ENCODE measurements at places on chromosomes 3 and 15.

DNA sequence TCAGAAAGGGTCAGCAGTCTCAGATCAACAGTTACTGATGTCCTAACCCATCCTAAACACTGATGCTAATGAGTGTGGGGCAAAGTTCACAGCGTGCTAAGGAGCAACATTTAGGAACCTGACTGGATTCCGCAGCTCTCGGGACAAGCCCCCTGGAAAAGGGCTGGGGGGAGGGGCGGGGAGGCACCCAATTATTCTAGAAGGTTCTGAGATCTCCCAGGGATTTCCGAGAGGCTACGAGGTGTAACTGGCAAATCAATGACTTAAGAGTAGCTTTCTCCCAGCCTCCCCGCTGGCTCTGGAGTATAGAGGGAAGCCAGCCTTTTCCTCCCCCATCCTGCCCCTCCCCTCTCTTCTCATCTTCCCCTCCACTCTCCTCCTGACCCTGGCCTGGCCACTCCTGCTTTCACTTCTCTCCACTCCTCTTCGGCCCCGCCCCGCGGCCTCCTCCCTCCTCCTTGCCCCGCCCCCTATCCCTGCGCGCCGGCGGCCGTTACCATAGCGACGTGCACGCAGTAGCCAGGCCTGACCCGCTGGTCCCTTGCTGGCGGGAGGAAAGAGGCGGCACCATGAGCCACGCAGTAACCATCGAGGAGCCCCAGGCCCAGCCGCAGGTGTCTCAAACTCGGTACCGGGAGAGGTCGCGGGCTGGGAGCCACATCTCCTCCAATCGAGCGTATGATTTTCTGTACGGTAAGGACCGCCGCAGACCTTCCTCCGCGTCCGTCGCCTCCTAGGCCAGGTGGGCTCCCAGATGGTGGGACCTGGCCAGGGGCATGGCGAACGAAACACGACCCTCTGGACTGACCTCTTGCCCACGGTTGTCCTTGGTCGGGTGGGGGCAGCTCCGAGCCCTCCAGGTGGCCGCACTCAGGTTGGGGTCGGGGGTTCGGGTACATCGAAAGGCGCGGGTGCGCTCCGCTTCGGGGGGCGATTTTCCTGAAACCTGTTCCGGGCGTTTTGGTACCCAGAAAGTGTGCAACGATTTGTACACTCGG is at the start of gene CFAP91:
TSS of gene CFAP91 (plus strand) at position 493 of the 998 bp plus-strand sequence. CDS start at position 570, 77 bp downstream.
- no peak for DNase-seq

DNA sequence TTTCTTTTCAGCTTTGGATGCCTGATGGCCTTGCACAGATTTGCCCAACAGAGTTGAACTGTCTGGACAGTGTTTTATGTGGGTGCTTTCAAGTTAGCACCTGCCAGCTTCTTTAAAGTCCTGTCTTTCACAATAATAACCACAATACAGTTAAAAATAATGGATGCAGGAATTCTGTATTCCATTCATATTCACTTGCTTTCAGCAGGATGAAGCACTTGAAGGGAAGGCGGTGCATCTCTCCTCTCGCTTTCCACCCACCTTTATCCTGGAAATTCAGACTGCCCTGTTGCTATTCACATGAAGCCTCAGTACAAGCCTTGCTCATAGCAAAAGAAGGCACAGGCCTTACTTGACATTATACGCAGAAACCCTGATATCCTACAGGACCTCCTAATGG is 26.5 kb upstream of the GYG1 start:
- DNase-seq = no peak

DNA sequence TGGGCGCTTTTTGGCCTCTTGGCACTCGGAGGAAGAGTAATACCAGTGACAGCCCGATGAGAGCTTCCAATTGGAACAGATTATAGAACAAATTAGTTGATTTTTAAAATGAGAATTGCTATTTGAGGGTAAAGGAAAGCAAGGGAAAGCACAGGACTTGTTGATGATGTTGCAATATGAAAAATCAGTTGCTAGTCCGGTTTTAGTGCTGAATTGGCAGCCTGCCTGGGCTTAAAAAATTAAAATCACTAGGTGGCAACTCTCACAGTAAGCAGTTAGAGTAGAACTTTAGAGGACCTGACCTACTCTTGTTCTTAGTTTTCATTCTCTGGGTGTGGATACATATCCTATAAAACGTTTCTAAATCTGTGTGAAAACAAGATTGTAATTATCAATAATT is 2.1 kb upstream of the SCAANT1 start:
- DNase-seq = no peak

DNA sequence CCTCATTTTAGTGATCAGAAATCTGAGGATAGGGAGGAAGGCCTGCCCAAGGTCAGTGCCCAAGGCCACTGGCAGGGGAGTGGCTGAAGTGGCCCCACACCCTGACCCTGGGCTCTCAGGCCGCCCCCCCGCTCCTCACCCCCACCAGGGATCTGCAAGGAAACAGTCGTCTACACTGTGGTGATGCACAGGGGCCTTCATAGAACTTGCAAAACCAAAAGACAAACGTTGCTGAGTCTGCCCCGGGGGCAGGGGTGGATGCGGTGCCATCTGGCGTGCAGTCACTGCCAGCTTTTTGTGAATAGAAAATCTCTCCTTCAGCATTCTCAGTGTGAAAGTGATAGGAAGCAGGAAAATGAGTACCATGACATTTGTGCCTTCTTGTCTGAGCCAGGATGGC is 41.3 kb downstream of the WHAMM start:
- DNase-seq = no peak

DNA sequence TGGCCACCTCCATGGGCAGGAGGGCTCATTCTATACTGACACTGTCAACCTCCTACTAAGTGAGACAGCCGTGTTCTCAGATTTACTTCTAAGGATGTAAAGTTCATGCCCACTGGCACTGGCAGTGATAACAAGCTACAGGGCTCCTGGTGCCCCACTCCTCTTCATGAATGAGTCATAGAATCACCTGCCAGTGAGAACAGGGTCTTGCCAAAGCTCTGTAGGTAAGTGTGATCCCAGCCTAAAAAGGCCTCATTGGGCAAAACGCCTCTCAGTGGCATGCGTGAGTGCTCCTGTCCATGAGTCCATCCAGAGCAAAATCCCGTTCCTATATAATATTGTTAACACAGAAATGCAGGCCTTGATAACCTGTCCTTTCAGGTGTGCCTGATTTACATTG is 17.4 kb downstream of the PXYLP1 start:
- no peak for DNase-seq

DNA sequence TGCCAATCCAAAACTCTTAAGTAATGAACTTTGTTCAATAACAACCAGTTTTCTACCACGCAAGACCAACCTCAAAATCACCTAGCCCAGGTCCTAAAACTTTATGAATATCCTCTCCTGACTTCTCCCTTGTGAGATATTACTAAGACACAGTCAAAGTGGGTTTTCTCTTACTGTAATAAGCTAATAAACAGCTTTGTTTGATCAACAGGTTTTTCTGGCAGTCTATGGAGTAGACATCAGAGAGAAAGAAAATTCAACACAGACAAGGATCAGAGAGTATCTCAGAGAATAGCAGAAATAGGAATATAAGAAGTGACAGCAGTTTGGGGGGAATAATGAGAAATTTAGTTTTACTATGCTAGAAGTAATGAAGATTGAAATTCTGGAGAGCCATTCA is 79.6 kb downstream of the NR2E3 start:
- no peak for DNase-seq

- DNase-seq = no peak
Measured at GRCh38 chr3:20760981-20761380, 575.0 kb upstream of the SGO1 start.

DNA sequence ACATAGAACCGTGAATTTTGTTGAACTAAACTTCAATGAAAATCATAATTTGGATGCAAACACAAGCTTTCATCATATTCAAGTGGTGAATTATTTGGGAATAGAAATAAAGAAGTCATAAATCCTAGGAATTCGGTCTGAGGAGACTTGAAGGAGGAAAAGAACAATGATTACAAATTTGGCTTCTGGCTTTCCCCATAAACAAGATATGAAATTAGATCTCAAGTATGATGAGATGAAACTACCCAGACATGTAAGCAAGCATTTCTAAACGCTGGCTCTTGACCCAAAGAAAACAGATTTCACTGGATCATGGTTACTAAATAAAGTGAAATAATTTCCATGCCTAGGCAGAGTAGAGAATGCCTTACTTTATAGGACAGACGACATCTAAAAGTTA is 146.9 kb upstream of the LRTM1 start:
- DNase-seq = no peak

DNA sequence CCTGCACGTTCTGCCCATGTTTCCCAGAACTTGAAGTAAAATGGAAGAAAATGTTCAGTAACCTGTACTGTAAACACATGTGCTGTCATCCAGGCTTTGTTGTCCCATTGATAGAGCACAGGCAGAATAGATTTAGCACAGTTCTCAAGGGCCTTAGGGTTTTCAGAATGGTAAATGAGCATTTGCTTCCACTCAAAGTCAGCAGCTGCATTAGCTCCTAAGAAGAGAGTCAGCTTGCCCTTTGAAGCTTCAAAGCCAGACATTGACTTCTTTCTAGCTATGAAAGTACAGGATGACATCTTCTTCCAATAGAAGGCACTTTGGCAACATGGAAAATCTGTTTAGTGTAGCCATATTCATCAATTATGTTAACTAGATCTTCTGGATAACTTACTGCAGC is 76.2 kb upstream of the TMEM108 start:
- no peak for DNase-seq

- DNase-seq = no peak
Measured at GRCh38 chr3:190024912-190025311, 95.8 kb downstream of the P3H2 start.

GRCh38 chr15:62847900-62848489 is 194.6 kb upstream of the TPM1 start:
- no peak for DNase-seq

DNA sequence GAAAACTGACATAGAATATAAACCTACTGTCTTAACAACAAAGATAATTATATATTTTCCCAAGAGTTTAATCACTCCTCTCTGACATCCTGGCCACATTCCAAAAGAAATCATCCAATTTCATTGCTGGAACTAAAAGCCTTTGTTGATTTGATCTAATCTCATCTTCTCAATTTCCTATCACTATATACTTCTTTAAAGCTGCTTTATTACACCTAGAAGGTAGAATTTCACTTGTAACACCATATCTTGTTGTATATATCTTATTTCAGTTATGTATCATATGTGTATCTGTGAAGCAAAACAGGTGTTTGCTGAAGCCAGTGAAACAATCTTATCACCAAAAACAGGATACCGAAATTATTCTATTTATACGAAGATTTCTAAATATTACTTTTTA is 740.2 kb downstream of the ROBO1 start:
- DNase-seq = no peak

GRCh38 chr3:141789281-141789680 is 26.1 kb downstream of the GRK7 start:
- no peak for DNase-seq

GRCh38 chr15:100863796-100864267 is 15.8 kb upstream of the ALDH1A3 start:
- no peak for DNase-seq

GRCh38 chr3:153042088-153042487 is 119.9 kb upstream of the RAP2B start:
- DNase-seq = no peak

DNA sequence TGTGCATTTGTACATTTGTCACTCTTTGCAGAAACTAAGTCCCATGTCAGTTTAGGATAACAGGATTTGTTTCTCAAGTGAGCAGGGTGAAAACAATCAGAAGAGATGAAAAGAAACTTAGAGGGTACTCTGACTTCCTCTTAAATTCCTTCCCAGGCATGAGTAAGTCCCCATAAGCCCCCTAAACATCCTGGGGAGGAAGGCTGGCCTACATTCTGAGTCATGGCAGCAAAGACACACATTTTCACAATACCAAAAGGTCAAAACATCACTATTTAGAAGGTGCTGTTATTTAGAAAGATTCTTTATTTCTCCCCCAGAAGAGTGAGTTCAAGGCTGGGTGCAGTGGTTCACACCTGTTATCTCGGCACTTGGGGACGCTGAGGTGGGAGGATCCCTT is 7.6 kb upstream of the FOXP1 start:
- no peak for DNase-seq

DNA sequence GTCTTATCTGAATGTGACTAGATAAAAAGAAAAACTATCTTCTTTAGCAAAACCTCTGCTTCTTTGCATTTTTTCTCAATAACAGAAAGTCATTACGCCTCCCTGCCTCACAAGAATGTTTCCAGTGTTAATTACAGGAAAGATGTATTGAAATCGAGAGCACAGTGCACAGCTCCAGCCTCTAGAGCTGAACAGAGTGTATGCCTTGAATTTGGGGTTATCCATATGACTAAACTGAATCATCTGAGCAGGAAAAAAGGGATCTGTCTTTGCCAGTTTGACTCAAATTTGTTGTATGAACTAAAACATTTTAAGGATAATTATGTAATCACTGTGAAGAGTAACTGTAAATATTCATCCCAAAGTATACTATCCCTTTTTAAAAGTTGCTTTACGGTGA is 149.1 kb upstream of the CGNL1 start:
- no peak for DNase-seq

DNA sequence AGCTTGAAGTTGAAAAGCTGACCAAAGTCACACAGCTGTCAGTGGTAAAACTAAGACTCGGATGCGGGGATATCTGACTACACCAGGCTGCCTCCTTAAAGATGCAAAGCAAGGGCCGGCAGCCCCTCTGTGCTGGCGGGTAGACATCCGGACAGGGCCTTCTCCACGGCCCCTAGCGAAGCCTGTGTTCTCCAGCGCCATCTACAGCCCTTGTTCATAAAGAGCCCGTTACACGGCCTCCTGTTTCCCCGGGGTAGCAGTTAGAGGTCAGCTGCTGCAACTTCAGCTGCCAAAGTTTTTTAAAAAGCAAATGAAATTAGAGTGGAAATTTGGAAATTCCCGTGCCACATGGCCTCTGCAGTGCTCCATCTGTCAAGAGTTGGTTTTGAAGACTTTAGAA is 383.0 kb downstream of the TBL1XR1 start:
- no peak for DNase-seq

DNA sequence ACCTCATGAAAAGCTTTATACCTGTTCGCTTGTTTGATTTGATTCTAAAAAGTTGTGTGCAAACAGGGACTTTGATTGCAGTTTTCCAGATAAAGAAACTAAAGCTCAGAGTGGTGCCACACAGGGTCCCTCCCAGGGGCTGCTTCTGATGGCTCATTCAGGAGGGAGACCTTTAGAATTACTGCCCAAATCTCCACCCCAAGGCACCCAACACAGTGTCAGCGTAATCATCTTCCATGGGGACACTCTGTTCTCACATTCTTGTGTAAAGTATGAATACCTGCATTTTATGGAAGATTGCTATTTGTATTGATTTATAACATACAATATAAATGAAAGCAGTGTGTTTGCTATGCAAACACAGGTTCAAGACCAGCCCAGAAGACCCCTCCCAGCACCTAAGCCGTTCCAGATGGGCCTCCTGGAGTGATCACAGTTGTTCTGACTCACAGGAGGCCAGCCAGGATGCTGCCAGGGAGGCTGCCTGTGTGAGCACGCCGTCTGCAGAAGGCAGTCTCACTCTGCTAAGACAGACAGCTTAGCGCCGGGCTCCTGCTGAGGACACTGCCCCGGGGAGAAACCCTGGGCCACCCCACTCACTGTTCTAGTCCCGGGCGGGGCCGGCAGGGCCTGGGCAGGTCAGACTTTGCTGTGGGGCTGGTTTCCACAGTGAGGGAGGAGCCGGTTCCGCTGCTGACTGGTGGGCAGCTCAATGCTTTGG is 185.6 kb downstream of the FAM43A start:
- DNase-seq = no peak

GRCh38 chr3:112572701-112573100 is 10.9 kb downstream of the SLC35A5 start:
- no peak for DNase-seq

All from CMK (cell line).